DMS79 (cell line): ENCODE measurements at places on chromosomes 2 and 18.

GRCh38 chr2:120308038-120308910 lies 37.7 kb upstream of the INHBB start:
- no peak for DNase-seq

GRCh38 chr2:227642656-227643055 lies 23.9 kb upstream of the SCYGR5 start:
- DNase-seq, result no peak

GRCh38 chr2:145184741-145185651 lies 665.1 kb upstream of the ZEB2 start:
- peak; percentile 2 for DNase-seq

DNA sequence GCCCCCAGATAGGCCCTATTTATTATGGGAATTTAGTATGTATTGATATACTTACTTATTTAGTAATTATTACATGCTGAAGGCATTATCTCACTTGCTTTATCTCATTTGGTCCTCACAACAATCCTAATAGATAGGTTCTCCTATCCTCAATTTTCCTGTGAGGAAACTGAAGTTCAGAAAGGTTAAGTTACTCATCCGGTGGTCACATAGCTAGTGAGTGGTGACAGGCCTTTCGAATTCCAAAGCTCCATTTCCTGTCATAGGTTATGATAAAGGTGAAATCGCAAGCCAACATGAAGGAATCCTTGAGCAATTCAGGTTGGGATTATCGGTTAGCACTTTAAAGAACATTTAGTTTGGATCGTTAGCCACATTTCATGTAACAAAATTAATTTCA lies 33.3 kb downstream of the NAB1 start:
- DNase-seq, result no peak

DNA sequence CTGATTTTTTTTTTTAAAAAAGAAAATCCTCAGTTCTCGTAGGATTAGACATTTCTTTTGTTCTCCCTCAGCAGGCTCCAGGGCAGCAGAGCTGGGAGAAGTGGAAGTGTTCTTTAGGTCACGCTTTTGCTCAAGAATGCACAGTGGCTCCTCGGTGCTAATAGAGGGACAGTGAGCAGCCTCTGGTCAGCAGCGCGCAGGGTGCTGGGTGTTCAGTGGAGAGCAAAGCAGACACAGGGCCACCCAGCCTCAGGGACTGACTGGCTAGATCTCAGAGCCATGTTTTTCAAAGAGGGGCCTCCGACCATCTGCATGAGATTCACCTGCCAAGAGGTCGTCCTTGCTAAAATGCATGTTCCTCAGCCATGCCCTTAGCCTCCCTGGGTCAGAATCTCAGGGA lies 218.8 kb downstream of the HAUS1 start:
- no peak for DNase-seq

- no peak for DNase-seq
Measured at GRCh38 chr2:8656160-8656641, 25.7 kb upstream of the ID2 start.

DNA sequence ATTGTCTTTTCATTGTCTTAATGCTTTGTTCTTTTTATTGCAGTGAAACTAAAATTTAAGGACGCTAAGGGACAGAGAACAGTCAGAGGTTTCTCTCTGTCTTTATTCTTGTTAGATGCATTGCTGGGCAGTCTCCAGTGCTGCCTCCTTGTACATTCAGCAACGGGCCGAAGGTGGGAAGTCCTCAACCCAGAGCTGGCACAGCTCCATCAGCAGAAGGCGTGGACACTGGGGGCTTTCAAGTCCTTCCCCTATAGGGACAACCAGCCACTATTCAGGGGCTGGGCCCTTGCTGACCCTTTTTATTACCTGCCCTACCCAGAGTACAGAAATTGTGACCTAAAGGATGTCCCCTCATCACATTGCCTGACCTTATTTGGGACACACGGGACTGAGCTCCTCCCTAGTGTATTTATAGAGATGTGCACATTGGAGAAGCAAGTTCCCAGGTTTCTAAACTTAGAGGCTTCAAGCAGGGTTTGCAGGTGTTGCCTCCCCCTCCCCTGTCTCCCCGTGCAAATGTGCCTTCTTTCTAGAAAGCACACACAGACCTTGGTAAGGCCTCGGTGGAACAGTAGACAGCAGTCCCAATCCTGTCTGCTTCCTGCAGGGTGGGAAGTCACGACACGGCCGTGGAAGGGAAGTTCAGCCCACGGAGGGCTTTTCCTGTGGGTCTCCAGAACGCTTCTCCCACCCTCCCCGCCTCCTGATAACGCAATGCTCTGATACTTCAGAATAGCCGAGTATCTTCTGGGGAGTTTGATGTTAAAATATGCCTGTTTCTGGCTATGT lies 68.2 kb downstream of the ZCCHC2 start:
- no peak for DNase-seq

DNA sequence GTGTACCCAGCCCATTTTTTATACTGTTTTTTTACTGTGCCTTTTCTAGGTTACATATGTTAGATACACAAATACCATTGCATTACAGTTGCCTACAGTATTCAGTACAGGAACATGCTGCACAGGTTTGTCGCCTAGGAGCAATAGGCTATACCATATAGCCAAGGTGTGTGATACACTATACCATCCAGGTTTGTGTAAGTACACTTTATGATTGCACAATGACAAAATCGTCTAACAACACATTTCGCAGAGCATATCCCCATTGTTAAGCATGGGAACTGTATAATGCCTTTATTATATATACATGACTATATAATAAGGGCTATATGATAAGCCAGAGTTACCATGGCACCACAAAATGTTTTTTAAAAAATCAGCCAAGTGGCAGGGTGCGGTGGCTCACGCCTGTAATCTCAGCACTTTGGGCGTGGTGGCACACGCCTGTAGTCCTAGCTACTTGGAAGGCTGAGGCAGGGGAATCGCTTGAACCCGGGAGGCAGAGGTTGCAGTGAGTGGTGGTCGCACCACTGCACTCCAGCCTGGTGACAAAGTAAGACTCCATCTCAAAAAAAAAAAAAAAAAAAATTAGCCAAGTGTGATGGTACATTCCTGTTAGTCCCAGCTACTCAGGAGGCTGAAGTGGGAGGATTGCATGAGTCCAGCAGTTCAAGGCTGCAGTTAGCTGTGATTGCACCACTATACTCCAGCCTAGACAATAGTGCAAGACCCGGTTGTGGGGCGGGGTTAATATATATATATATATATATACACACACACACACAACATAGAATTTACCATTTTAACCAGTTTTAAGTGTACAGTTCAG lies 2.8 kb upstream of the CENPA start:
- no peak for DNase-seq

GRCh38 chr2:230691005-230691647 lies 21.5 kb upstream of the CAB39 start:
- no peak for DNase-seq

DNA sequence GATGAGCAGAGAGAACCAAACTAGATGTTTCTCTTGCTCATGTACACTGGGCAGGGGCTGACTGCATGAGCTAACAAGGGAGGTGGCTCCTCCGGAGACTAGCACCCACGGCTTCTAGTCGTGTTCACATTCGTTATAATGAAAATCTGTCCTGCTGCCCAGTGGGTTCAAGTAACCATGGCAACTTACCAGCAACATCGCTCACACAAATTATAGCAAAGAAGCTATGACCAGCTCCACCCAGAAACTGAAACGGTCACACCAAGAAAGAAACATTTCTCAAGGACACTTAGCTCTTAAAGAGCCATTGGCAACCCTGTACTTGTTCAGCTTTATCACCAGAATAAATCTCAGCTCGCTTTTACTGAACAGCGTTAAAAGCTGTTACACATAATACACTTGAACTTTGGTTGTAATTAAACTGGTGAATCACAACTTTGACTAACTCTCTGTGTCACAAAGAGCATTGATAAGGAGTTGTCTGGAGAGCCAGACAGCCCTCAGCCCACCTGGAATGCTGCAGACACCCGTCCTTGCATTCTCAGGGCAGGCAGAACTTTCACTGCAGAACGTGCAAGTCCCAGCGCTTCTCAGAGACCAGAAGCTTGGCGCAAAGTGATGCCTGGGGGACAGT lies 141.2 kb downstream of the PID1 start:
- peak; percentile 50 for DNase-seq

DNA sequence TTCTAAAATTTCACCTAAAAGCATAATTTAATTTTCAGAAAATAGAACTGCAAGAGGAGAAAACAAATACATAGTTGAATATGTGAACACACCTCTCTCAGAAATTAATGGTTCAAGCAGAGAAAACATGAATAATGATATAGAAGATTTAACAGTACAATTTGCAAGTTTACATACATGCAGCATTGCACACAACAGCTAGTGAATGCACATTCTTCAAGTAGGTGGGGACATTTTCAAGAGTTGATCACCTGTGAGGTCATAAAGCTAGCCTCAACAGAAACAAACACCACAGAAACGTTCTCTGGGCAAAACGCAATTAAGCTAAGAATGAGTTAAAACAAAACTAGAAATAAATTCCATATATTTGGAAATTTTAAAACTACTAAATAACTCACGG lies 38.1 kb downstream of the TMEM200C start:
- DNase-seq, result no peak

DNA sequence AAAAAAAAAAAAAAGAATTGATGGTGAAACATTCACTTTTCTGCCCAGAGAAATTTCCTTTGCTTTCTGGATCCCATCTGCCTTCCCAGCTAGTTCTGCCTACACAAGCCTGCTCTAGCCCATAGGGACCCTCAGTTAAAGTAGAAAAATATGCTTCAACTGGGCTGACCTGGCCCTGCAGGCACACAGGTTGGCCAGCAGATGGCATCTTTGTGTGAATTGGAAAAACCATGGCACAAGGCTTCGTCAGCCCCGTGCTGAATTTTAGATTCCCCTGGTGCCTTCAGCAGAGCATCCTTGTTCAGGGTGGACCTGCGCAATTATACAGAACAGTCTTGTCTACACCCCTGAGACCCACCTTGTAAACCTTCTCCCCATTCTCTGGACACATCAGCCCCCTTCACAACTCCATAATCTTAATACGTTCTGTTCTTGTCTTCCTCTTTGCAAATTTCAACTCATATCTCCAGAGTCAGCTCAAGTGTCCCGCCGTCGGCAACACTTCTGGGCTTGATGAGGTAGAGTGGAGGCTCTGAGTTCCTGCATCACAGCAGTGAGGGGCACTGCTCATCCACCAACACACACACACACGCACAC lies 114.5 kb downstream of the INSIG2 start:
- no peak for DNase-seq

DNA sequence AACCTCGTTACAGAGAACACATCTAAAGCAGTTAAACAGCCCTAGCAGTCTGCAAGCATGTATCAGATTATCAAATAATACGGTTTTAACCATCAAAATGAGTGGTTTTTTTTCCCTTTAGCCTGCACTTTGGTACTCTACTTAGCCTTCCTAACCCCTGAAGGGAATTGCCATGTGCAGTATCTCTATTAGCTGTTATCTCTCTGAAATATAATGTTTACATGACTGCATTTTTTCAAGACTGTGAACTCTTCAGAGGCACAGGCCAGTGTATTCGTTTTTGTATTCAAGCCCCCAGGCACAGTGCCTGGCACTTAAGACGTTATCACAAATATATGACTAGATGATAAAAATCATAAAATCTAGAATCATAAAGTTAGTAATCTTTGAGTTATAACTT lies 509.5 kb downstream of the PARD3B start:
- DNase-seq, result no peak

GRCh38 chr18:49802623-49803022 lies 10.7 kb downstream of the ACAA2 start:
- no peak for DNase-seq

DNA sequence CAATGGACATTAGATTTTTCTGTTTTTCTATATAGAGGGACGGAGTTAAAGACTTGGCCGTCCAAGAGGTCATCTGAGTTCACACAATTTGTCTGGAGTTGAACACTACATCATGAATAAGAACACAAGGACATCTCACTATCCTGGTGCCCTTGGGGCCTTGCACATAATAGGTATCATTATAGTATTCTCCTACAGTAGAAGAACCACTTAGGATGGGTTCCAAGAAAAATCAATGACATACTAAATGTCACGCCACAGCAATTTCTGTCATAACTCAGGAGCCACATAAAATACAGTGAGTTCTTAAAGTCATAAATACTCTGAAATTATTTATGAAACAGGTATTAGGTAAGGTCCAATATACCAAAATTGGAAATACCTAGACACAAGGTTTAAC lies 154.4 kb downstream of the NCKAP5 start:
- no peak for DNase-seq

GRCh38 chr2:159617646-159618045 lies 1.3 kb upstream of the BAZ2B start:
- DNase-seq, result peak; percentile 38

DNA sequence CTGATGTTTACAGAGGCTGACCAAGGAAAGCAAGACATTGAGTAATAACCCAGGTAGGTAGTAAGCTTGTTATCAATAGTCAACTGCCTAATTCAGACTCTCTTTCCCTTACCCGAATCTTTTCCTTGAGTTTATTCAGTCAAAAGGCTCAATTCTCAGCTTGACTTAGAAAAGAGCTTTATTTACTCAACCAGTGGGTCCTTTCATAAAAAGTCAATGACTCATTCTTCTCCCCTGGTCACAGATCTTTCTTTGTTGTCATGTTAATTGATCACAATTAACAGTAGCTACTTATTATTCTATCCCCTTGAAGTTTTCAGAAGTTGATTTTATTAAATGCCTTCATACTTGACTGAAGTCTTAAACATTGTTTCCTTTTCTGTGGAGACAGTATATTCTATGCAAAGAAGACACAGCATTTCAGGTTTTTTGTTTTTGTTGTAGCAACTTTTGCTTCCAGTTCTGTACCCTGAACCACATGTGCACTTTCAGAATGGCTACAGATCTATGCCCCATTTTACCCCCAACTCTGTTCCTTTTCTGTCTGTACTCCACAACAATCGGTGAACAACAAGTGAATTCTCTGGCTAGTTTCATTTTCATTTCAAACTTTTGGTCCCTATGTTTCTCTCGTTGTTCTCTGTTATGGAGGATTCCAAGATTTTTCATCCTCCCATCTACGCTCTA lies 428.3 kb downstream of the NCKAP5 start:
- DNase-seq, result no peak

- DNase-seq, result no peak
Measured at GRCh38 chr2:232744963-232745362, 31.4 kb downstream of the KCNJ13 start.
